NCI-H524 treated with DMSO at 0.1 percent for 48 hours (cell line): ENCODE measurements at places on chromosomes 2 and 18.

- no peak for DNase-seq
Measured at GRCh38 chr18:328928-329327, 61.1 kb upstream of the THOC1 start.

GRCh38 chr2:233303252-233303651 is 4.4 kb upstream of the SAG start:
- no peak for DNase-seq

GRCh38 chr2:61632276-61633169 is 94.4 kb upstream of the XPO1 start:
- no peak for DNase-seq

DNA sequence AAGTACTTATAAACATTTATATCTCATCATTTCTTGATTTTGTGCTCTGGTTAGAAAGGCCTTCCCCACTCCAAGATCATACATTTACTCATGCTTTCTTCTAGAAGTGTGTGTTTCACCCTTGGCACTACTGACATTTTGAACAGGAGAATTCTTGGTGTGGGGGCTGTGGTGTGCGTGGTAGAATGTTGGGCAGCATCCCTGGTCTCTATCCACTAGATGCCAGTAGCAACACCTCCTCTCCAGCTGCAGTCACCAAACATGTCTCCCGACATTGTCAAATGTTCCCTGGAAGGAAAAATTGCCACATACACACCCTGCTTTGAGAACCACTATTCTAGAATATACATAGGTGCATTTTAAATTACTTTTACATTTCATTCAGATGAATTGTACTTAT is 8.7 kb upstream of the TGIF1 start:
- no peak for DNase-seq

DNA sequence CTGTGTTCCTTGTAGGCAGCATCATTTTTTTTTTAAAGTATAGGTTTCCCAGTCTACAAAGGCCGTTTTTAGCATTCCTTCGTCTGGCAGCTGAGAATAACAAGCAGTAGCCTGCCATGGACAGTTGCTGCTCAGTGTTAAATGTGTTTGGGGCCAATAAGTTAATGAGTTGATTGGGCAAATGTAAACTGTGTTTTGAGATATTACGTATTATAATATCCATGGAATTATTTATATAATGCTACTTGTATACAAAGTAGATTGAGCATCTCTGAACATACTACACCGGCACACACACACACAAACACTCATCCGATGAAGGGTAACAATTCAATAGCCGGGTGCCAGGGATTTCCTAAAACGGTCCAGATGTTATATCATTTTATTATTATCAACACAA is 97.2 kb downstream of the IRS1 start:
- no peak for DNase-seq

GRCh38 chr2:10733566-10733925 is 12.1 kb downstream of the ATP6V1C2 start:
- no peak for DNase-seq

GRCh38 chr18:80147037-80147417 is 38.0 kb downstream of the ADNP2 start:
- DNase-seq = no peak

- DNase-seq = no peak
Measured at GRCh38 chr18:74796841-74797576, 199.3 kb downstream of the ZNF407 start.

GRCh38 chr2:144198116-144198515 is 321.8 kb downstream of the ZEB2 start:
- DNase-seq = no peak

DNA sequence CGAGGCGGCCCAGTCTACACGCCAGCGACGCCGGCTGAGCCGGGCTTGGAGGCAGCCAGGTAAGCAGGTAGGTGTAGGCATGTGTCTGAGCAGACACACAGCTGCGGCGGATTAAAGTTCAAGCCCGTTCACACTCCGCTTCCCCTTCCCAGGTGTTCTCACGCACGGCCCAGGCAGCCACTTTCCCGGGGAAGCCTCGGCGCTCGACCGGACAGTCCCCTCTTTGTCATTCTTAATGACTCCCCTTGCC is 367 bp downstream of the TGFA start:
- DNase-seq = no peak

GRCh38 chr2:171551836-171552235 is 29.6 kb downstream of the CYBRD1 start:
- DNase-seq = no peak

DNA sequence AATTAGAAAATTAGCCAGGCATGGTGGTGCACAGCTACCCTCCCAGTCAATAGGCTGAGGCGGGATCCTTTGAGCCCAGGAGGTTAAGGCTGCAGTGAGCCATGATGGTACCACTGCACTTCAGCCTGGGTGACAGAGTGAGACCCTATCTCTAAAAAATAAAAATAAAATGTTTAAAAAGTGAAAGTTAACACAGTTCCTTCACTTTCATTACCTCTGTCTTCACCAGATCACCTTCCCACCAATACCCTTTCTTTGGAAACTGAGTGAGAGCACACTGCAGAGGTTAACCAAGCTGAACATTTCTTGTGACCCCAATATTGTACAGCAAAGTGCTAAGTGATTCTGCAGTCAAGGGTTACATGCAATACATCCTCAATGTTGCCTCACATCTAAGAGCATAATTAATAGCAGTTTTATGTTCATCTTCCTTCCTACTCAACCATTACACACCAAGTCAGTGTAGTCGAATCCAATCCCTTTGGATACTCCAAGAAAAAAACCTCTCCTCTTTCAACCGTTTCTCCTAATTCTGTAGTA is 1.7 kb downstream of the L3MBTL4 start:
- DNase-seq = no peak

- no peak for DNase-seq
Measured at GRCh38 chr2:163703386-163703785, 32.4 kb downstream of the FIGN start.

- no peak for DNase-seq
Measured at GRCh38 chr2:207107551-207107950, 58.2 kb downstream of the KLF7 start.

- no peak for DNase-seq
Measured at GRCh38 chr2:194054313-194054712, 1602.7 kb upstream of the SLC39A10 start.

GRCh38 chr18:58970943-58971790 is 106.5 kb downstream of the ZNF532 start:
- peak; percentile 91 for DNase-seq

DNA sequence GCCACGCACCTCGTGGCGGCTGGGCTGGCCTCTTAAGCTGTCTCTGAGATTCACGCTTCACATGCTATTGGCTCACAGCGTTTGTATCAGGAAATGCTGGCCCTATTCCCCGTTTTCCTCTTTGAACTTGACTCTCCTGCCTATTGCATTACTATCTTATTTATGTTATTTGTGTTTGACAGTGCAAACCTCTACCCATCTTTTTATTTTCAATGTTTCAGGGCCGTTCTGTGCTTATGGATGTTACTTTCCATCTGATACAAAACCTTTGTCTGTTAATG is 149.9 kb upstream of the TWIST2 start:
- no peak for DNase-seq

- no peak for DNase-seq
Measured at GRCh38 chr2:236793023-236794011, 223.7 kb downstream of the ACKR3 start.

- no peak for DNase-seq
Measured at GRCh38 chr2:98935777-98936352, at the start of gene CRACDL. CRACDL (minus strand) TSS chr2:98936225; CDS start chr2:98846800, 89,425 bp downstream.

- no peak for DNase-seq
Measured at GRCh38 chr2:36710858-36711515, 14.5 kb downstream of the VIT start.

DNA sequence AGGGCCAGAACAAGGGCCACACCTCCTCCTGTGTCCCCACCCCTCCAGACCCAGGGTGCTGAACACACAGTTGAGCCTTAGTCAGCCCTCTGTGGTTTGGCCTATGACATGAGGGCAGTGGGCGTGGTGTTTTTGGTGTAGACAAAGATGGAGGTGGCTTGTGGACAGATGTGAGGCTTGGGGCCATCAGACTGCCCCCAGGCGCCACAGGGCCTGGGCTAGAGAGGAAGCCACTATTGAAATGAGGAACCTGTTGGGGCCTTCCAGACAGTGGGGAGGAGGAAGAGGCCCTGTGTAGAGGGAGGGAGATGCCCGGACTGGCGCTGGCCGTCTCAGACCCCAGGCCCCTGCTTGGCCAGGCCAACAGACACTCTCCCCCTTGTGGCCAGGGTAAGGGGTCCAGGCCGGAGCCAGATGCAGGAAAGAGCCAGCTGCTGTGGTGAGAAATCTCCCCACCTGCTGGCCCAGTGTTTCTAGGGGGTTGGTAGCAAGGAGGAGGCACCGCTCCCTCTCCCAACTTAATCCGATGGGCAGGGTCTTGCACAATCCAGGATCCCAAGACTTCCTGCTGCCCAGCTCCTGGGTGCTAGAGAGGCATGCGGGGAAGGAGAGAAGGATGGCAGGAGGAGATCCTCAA is 53.8 kb downstream of the SMAD7 start:
- no peak for DNase-seq

DNA sequence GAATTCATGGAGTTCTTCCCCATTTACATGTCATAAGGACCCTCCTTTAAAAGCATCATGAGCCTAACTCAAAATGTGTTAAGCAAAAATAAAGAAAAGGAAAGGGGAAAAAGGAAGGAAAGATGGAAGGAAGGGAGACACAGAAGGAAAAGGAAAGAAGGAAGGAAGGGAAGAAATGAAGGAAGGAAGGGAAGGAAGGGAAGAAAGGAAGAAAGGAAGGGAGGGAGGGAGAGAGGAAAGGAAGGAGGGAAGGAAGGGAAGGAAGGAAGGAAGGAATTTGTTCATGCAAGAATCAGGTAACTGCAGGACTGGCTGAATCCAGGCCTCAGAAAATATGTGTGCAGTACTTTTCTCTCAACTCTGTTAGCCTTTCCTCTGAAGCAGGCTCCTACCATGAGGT is 32.0 kb downstream of the KIAA2012 start:
- no peak for DNase-seq

GRCh38 chr2:95303191-95303919 is 6.2 kb downstream of the KCNIP3 start:
- peak; percentile 70 for DNase-seq
